ENCODE measurements at places on chromosomes 4 and X.

GRCh38 chr4:99403380-99404184 is 31.6 kb downstream of the ADH7 start:
- DNase-seq: no peak

- DNase-seq: no peak
Observed at GRCh38 chr4:121860121-121860520, 10.2 kb downstream of the BBS7 start.

GRCh38 chr4:24570574-24571236 is 13.6 kb downstream of the DHX15 start:
- no peak for DNase-seq

GRCh38 chr4:137467537-137467936 is 64.8 kb downstream of the PCDH18 start:
- DNase-seq: no peak

DNA sequence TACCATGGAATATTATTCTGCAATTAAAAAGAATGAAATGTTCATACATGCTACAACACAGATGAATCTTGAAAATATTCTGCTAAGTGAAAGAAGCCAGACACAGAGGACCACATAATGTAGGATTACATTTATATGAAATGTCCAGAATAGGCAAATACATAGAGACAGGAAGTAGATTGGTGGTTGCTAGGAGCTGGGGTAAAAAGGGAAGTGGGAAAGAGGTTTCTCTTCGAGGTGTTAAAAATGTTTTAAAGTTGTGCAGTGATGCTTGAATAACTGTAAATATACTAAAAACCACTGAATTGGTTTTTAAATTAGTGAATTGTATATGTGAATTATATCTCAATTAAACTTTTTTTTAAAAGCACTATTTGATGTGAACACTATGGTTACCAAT is 3.6 kb upstream of the NXT2 start:
- no peak for DNase-seq

GRCh38 chr4:23911675-23912455 is 22.0 kb upstream of the PPARGC1A start:
- DNase-seq: no peak

- no peak for DNase-seq
Observed at GRCh38 chrX:149152941-149153340, 352.2 kb downstream of the IDS start.

DNA sequence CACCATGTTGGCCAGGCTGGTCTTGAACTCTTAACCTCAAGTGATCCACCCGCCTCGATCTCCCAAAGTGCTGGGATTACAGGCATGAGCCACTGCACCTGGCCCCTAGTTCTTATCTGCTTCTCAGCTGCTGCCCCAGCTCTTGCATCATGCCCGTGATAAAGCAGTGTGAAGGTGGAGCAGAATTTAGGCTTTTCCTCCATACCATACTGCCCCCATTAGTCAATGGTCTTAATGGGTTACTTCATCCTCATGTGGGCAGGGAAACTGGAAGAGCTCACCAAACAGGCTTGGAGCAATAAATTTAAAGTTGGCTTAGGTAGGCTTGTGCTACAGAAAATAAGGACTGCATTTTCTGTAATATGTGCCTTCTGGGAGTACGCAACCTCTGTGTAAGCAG is 636.9 kb upstream of the BOD1L1 start:
- no peak for DNase-seq

DNA sequence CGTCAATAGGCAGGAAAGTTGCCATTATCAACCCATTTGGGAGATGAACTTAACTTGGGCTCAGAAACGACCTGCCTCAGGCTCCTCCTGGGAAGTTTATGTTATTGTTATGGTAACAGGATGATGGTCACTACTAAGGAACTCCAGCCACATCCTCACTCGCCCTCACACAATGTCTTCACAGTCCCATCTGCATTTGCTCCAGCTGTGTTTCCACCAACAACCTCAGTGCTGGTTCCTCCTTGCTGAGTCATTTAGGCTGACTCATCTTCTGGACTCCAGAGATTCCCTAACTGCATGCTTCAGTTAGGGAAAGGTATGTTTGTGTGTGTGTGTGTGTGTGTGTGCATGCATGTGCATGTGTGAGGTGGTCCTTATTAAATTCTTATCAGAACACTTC is 293.4 kb upstream of the BOD1L1 start:
- DNase-seq: no peak

DNA sequence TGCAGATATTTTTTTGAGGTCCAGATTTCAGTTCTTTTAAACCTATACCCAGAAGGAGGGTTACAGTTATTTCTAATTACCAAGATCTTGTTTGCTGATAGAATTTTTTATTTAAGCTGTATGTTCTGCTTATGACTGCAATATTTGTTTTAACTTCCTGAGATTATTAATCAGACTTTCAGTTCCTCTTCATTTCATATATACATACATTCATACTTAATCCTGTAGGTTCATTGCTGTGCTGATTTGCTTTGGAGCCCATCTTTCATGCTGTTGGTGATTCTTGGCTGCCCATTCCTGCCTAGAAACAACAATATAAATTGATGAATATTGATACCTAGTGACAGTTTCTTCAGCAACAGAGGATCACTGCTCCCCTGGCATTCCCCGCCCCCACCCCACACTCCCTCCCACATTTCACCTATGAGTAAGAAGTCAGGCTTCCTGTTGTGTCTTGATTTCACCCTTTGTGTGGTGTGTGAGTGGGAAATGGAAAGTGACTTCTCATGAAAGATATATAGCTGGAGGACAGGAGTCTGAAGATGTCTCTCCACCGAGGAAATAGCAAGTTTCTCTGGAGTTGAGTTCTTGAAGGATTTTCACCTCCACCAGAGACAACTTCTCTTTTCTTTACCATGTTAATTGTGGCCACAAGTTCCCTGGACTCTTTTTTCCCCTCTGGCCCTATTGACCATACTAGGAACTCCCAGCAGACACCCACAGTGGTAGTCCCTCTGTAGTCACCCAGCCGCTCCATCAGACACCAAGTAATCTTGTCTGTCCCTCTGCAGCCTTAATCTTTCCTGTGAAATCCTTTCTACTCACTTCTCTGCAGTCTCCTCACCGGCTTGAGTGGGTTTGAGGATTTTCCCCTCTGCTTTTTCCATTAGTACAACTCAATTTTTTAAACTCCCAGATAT is 118.4 kb downstream of the ASB9 start:
- no peak for DNase-seq

DNA sequence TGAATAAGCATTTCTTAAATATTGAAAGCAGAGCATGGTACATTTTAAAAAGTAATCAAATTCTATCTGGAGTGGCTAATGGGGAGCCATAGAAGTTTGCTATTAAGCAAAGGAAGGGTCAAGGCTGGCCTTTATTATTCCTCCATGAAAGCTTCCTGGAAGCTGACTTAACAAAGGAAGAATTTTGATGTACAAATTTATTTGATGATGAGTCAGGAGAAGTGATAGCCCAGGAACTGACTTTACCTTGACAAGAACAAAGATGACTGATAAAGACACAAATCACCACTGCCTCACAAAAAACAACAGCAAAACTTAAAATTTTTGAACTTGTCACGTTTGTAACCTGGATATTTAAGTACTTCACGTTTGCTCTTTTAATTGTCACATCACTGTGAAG is 872.1 kb downstream of the PCDH7 start:
- no peak for DNase-seq

DNA sequence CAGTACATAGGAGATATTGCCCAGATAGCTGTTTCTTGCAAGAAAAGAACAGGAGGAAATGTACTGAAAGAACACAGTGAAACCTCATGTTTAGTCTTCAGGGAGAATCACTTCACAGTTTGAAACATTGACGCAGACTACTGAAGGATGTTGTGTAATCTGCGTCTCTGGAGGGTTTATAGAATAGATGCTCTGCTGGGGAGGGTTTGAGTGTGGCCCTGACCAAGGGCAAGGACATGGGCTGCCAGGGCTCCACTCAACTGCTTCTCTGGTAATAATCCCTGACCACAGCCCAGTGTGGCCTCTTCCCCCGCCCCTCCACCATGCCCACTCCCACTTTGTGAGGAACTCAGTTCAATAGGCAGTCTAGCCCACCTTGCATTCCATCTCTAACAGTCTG is 15.8 kb upstream of the ACE2 start:
- no peak for DNase-seq

- no peak for DNase-seq
Observed at GRCh38 chr4:139740531-139741041, 75.0 kb downstream of the MGST2 start.

GRCh38 chr4:114417214-114417613 is 181.4 kb upstream of the UGT8 start:
- DNase-seq: no peak

- DNase-seq: no peak
Observed at GRCh38 chr4:110742143-110742542, 119.3 kb upstream of the PITX2 start.

GRCh38 chr4:160353548-160353947 is 1250.7 kb downstream of the RAPGEF2 start:
- DNase-seq: no peak

GRCh38 chr4:170047771-170048354 is 21.7 kb upstream of the MFAP3L start:
- peak; percentile 40 for DNase-seq

DNA sequence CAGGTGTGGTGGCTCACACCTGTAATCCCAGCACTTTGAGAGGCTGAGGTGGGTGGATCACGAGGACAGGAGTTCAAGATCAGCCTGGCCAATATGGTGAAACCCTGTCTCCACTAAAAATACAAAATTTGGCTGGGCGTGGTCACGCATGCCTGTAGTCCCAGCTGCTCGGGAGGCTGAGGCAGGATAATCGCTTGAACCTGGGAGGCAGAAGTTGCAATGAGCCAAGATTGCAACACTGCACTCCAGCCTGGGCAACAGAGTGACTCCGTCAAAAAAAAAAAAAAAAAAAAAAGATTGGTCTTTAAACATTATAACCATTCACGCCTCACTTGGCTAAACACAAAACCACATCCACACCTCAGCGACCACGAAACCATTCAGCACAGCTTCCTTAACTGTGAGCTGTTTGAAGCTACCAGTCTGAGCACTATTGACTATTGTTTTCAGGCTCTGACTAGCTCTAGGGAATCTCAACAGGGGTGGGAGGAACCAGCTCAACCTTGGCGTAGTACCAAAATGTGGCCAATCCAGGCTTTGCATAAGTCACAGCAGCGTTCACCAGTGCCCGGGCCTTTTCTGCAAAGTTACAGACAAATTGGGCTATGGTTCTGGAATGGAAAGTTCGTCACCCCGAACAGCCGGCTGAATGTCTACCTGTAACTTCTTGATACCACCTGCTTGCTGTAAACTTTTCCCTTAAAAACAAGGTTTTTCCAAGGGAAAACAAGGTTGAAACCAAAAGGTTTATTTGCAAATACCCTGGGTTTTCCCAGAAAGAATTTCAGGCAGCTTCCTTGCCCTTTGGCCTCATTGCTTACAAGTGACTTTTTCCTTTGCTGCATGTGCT is 73.6 kb upstream of the DHX15 start:
- no peak for DNase-seq

GRCh38 chr4:99305638-99306400 is 15.0 kb upstream of the ADH1A start:
- DNase-seq: no peak

DNA sequence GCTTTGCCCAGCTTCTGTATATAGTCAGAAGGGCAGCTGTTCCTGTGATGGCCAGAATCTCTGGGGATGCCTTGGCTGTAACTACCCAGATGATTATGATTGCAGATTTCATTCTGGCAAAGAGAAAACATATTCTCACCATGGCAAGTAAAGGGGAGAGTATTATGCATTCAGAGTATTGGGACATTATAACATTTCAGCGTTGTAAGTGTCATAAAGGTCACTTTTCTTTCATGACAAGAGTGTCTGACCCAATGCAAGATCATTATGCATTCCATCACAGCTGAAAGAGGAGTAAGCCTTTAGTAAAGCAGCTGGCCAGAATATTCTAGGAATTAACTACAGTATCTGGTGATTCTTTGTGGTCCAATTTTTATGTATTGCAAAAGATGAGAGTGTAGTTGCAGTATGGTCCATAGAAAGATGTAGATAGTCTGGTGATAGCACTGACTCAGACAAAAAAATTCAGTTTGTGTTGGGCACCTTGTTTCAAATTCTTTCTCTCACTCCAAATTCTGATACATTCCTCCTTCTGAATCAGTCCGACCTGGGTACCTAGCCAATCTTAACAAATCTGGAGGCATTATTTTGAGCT is 2366.3 kb downstream of the PCDH7 start:
- no peak for DNase-seq

DNA sequence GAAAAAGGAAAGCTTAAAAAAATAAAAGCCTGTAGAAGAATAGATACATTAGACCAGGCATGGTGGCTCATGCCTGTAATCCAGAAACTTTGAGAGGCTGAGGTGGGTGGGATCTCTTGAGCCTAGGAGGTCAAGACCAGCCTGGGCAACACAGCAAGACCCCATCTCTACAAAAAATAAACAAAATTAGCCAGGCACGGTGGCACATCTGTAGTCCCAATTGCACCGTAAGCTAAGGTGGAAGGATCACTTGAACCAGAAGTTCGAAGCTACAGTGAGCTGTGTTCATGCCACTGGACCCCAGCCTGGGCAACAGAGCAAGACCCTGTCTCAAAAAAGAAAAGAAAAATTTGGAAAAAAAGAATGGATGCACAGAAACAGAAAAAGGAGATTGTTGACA is 149.4 kb downstream of the APBB2 start:
- no peak for DNase-seq

DNA sequence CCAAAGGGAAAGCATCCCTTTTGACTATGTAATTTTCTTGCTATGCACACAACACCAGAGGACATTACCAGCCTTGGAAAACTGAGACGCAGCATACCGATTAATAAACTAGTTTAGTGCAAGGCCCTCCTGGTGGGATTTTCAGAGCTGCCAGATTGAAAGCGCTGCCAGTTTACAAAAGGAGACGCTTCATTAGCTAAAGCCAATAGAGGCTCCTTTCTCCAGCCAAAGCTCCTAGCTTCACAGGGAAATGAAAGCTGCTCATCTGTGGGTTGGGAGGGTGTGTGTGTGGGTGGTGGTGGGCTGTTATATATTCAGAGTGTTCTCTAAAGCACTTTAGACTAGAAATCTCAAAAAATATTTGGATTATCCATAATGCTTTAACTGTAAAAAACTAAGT is 32.4 kb downstream of the SPANXN4 start:
- no peak for DNase-seq

DNA sequence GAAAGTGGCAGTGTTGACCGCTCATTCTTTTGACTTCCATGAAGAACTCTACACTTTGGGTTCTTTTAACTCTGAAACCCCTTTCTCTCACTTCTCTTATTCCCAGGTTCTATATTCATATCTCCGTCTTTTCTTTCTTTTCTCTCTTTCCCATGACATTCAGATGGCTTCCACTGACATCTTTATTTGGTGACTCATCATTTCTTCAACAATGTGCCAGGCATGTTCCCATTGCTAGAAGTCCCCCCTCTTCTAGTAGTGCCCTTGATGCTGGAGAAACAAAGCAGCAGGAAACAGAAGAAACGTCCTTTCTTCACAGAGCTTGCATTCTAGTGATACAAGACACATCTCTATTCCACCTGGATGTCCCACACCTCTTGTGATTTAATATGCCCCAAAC is 33.3 kb downstream of the PKD2 start:
- no peak for DNase-seq

DNA sequence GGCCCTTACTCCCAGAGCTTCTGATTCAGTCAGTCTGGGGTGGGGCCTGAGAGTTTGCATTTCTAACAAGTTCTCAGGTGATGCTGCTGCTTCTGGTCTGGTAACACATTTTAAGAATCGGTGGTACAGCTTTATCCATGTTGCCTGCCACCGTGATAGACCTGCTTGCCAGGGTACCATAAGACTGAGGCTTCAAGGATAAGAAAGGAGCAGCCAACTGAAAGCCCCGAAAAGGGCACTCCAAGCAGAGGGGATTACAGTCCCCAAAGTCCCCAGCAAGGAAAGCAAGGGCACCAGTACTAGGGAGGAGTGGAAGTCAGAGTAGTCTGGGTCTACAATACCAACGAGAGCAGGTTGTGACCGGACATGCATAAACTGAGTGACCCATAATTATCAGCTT is 49.8 kb downstream of the APOO start:
- no peak for DNase-seq

Data from effector CD8-positive, alpha-beta T cell (primary cell).